ENCODE measurements at places on chromosomes 2 and 18.

- no peak for DNase-seq
Measured at GRCh38 chr2:130327703-130328527, 14.8 kb upstream of the IMP4 start.

GRCh38 chr2:82740527-82740926, 1718.6 kb downstream of the SUCLG1 start:
- DNase-seq = no peak

DNA sequence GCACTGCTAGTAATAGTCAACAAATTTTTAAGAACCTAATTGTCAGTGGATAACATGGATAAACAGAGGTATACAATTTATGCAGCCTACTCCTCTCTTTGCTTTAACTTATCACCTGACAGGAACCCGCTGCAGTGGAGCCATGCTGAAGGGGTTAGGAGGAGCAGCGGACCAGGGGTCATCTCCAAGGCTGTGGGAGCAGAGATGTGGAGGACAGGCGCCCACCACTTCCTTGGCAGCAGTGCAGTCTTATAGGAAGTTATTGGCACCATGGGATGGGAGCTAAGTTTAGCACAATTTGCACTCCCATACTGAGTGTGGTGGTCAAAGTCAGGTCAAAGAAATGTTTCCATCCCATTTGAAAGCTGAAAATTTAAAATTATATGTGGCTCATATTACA, 35.6 kb downstream of the HDLBP start:
- DNase-seq = no peak

GRCh38 chr2:218881744-218882460, 1.2 kb downstream of the WNT10A start:
- no peak for DNase-seq

GRCh38 chr2:224983712-224984554, 58.3 kb downstream of the DOCK10 start:
- no peak for DNase-seq

DNA sequence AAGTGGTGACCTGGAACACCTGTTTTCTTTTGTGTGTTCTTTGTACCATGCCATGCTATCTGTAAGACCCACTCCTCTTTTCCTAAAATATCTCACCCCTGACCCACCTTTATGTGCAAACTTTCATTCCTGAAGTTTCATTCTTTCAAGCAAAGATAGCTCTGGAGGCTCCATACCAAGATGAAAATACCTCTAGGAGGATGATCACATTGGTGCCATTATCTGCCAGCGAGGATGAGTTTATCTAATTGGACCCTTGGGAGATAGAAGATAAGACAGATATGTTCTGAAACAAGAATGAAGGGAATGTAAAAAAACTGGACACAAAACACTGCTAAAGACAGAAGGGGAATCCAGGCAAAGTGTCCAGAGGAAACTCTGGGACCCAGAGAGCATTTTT, 24.1 kb downstream of the BOD1L2 start:
- no peak for DNase-seq

DNA sequence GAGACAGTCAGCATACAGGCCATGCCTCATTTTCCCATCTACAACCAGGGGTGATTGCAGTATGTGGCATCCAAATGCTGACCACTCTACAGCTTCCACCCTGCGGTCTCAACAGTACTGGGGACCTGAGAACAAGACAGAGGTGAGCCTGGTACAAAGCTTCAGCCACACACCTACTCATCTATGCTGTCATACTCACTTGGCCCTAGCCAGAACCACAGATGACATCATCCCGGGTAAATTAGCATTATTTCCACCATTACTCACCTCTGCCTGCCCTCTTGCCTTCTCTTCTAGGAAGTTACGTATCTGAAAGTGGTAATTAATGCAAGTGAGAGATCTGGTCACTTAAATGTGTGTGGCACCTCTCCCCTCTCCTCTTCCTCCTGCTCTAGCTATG, 208.2 kb upstream of the ARL4C start:
- no peak for DNase-seq

- DNase-seq = no peak
Measured at GRCh38 chr2:191611614-191612013, 66.3 kb upstream of the NABP1 start.

GRCh38 chr2:38540580-38541286, 62.0 kb downstream of the HNRNPLL start:
- no peak for DNase-seq

- DNase-seq = no peak
Measured at GRCh38 chr2:47303341-47304148, 99.4 kb upstream of the MSH2 start.

DNA sequence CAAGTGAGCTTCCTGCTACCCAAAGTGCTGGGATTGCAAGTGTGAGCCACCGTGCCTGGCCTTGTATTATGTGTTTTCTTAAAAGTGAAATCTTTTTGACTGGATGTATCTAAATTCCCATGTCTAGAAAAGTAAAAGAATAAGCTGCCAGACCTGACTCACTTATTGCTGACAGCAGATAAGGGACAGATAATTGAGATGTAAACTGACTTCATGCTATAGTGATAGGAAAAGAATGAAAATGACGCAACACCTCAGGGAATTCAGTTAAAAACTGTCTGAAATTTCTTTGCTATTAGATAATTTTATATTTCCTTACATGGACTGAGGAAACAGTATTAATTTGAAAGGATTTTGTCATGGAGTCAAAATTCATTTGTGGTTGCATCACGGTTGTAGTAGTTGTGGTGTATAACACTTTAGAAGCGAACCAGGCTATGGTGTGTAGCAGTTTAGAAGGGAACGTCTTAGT, 19.4 kb downstream of the TTC27 start:
- no peak for DNase-seq

DNA sequence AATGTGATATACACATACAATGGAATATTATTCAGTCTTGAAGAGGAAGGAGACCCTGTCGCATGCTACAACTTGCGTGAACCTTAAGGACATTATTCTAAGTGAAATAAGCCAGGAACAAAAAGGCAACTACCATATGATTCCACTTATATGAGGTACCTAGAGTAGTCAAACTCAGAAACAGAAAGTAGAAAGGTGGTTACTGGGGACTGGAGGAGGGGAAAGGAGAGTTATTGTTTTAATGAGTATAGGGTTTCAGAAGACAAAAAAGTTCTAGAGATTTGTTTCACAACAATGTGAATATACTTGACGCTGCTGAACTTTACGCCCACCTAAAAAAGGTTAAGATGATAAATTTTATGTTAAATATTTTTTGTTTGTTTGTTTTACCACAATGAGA, 47.0 kb downstream of the CXCR4 start:
- DNase-seq = no peak

GRCh38 chr2:43480874-43481273, 115.0 kb downstream of the THADA start:
- DNase-seq = no peak

DNA sequence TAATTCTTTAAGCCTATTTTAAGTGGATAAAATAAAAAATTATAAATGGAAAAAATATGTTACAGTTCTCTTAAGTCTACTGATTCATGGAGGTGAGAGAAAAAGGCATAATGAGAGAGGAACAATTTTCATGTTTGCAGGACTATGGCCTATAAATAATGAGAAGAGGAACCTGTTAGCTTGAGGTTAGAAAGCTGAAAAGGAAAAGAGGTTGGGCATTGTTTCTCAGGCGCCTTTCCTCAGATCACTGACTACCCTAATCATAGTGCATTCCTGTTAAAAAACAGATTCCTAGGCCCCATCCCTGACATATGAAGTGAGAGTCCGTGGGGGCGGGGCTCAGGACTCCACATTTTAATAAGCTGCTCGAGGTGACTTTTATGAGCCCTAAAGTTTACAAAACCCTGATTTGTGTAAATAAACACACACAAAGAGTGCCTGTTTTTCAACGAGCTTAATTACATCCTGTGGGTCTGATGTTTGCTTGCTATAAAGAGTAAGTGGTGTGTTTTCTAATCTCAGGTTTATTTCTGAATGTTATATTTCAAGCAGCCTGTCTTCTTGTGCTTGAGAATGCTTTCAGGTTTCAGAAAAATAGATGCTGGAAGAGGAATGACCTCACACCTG, 335.5 kb downstream of the CLIP4 start:
- no peak for DNase-seq

DNA sequence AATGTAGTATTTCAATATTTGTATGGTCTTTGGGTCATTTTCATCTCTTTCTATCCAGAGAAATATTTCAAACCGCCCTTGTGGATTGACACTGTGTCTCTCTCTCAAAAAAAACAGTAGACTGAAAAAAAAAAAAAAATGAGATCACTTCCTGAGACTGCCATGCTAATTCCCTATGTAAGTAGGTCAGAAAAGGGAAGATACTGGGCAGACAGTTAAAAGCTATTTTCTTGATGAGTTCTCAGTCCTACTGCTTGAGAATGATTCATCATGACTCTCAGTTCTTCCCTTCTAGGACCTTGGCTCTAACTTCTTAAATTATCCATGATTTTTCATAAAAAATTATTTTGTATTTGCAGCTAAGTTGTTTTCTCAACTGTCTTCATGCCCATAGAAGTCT, 672.3 kb upstream of the REG3G start:
- DNase-seq = no peak

DNA sequence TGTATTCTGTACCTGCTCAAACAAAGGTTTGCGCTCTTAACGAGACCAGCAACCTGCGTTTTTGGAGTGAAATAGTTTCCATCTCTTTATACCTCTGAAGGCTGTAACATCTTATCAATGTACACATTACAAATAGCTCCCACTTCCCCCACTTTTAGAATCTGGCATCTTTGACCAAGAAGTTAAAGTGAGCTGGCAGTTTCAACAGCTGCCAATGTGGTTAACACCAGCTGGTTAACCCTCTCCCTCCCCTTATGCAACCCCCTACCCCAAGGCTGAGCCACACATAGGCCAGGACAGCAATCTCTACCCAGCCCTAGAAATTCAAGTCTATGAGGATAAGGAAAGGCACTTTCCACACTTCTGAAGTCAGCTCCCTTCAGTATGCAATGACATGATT, 2.2 kb upstream of the SERTAD2 start:
- no peak for DNase-seq

- no peak for DNase-seq
Measured at GRCh38 chr2:189267491-189267890, 87.9 kb upstream of the COL5A2 start.

GRCh38 chr2:33107690-33108482, 161.1 kb downstream of the LTBP1 start:
- DNase-seq = no peak

DNA sequence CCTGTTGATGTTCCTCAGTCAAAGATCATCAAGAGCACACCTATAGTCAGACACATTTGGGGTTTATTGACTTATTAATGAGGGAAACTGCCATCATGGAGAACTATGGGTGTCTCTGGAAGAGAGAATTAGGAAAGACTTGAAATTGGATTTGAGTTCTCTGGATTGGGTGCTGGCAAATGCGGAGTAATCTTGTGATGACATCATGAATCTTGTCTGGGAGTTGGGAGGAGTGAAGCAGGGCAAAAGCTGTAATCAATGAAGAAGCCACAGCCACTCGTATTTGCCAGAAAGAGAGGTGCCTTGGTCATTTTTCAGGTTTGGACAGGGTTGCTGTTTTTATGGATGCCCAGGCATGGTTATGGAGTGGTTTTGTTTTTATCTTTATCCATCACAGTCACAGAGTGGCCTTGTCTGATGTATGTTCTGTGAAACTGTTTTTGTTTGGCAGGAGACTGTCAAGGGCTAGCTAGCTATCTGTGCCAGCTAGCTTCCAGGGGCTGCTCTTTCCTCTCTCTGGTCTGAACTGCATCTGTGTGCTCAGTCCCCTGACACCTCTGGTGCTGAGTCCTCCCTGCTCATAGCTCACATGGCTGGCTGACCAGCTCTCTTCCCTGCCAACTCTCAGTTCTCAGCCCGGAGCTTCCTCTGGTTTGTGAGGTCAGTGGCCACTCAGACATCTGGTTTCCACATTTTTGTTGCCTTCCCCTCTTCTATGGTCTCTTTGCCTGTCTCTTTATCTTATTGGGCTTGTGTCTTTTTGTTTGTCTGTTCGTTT, 193.4 kb upstream of the RMP24 start:
- DNase-seq = no peak

DNA sequence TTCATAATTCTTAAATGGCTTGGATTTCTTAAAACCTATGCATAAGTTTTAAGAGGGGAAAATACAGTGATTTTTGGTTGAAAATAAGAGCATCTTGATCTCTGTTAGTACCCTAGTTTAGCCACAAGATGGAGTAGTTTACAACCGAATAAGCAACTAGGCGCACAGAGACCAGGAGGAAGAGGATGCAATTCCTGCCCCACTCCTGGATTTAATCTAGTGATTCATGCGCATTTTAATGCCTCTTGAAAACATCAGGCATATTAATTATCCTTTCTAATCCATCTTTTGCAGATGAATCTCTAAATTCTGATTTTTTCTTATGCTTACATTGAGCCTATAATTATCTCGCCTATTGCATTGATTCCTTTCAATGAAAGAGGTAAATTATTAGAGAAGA, 76.7 kb downstream of the MRPS9 start:
- DNase-seq = no peak

DNA sequence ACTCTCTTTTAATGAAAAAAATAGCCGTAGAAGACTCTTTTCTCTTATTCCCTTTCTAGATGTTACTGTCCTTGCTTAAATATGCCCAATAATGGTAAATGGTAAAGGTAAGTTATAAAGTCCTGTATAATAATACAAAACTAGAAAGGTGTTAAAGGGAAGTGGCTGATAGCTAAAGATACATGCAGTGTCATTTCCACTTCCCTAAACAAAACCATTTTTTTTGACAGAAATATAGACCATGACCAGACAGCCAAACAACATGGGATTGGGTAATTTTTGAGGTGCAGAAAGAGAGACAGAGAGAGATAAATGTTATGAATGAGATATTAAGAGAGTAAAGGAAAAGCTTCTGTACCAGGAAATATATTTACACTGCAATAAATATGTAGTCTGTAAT, 731.7 kb upstream of the REG3G start:
- no peak for DNase-seq

DNA sequence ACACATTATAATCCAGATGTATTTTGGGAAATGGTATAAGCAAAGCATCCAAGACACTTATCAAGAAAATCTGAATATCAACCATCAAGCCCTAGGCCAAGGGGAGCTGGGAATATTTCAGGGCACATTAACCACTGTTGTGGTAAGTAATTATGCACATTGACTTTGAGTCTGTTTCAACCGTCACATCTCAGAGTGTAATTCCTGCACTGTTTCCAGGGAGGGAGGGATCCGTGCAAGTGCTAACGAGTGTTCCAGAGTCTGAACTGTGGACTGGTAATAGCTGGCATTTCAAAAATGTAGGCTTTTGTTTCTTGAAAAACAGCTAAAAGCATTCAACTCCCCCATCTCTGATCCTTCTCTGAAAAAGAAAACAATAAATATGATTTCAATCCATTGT, 681.6 kb downstream of the BCL11A start:
- DNase-seq = no peak

DNA sequence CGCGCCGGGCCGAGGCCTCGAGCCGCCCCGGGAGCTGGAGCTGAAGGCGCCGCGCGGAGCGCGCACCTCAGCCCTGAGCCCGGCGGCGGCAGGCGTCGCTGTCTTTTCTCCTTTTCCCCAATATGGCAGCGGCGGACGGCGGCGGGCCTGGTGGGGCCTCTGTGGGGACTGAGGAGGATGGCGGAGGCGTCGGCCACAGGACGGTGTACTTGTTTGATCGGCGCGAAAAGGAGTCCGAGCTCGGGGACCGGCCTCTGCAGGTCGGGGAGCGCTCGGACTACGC, 369 bp downstream of the SMCHD1 start:
- DNase-seq = no peak

- DNase-seq = no peak
Measured at GRCh38 chr2:56012221-56012765, 88.7 kb upstream of the EFEMP1 start.

Measured in activated effector memory CD4-positive, alpha-beta T cell treated with anti-CD3 and anti-CD28 coated beads, Interleukin-2, amount 50 U/mL, for 16 hours (primary cell).